ENCODE measurements at places on chromosomes 11 and 22.

GRCh38 chr11:70786021-70786665 lies 387.8 kb downstream of the CTTN start:
- DNase-seq = no peak

GRCh38 chr22:17434856-17435255 lies 65.6 kb downstream of the CECR2 start:
- DNase-seq = no peak

DNA sequence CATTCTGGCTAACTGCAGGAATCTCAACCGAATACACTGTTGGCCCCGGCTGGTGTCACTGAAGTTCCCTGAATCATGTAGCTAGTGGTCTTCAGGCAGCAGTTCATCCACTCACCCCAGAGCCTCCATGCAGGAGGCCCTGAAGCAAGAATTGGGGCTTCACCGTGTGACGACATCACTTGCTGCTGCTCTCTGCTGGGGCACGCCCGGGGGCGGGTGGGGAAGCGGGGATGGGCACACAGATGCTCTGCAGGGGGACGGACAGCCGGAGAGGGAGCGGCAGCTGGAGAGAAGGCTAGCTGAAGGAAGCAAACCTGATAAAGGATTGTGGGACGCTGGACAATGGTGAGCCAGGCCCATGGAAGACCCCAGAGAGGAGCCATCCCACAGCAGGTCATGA lies 17.0 kb downstream of the B3GAT1 start:
- DNase-seq = no peak

DNA sequence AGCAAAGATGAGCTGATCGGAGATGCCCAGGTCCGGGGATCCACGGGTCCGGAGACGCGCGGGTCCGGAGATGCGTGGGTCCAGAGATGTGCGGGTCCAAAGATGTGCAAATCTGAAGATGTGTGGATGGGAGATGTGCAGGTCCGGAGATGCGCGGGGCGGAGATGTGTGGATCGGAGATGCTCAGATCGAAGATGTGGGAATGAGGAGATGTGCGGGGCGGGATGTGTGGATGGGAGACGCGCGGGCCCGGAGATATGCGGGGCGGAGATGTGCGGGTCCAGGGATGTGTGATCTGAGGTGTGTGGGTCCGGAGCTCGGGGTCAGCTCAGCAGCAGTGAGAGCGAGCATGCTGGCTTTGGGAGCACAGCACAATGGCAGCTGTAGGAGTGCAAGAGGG lies 35.5 kb downstream of the CDPF1 start:
- DNase-seq = no peak

DNA sequence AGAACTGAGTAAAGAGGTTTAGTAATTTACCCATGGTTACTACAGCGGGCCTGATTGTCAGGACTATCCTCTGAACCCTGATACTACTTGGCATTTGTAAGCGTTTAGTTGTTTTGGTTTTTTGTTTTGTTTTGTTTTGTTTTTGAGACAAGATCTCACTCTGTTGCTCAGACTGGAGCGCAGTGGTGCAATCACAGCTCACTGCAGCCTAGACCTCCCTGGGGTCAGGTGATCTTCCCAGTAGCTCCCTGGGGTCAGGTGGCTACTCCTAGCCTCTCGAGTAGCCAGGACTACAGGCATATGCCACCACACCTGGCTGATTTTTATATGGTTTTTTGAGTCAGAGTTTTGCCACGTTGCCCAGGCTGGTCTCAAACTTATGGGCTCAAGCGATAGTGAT lies 118.6 kb downstream of the WNT11 start:
- no peak for DNase-seq

- DNase-seq = no peak
These were observed 17.9 kb downstream of the RAB38 start for GRCh38 chr11:88157370-88157769.

DNA sequence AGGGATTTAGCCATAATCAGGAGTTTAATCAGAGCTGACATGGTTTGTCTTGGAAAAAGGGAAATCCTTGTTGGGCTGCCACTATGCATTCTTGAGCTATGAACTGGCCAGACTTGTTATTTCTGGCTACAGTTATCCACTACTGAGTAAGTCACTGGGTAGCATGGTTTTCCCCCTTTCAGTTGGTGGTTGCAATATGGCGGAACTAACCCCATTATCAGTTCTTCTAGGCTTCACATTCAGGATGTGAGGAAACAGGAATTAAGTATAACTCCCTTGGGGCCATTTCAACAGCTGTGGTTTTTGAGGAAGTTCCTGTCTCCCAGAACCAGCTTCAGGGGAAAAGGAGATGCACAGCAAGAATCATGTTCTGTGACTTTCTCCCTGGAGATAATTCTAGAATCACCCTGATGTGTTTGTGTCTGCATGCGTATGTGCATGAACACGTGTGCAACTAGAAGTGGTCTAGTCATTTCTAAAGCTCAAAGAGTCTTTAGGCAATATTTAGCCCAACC lies 103.0 kb upstream of the CD44 start:
- DNase-seq = no peak

DNA sequence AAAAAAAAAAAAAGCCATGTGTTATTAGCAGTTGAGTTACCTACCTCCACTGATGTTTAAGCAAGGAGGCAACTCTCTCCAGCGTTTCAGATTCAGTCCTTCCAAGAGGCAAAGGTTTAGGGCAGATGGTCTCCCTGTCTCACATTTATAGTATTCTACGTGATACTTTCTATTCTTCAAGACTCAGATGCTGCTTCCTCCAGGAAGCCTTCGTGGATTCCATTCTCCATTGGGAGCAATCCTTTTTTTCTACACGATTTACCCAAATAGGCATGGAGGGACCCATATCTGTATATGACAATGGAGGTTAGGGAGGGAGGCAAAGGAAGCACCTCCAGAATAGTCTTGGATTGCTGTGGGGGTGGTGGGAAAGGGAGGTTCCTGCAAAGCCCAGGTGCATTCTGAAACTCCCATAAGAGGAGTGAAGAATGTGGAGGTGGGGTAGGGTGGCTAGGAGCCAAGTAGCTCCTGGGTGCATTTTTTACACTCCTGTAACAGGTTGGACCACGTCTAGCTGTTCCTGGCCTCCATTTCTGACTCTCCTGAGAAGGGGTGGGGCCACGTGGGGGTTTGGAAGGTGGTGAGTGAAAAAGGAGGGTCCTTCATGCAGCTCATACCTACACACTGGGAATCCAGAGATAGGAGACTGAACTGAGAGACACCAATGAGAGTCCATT lies 16.2 kb downstream of the YPEL4 start:
- DNase-seq = no peak

- no peak for DNase-seq
These were observed 5.1 kb downstream of the PRAME start for GRCh38 chr22:22553735-22554586.

DNA sequence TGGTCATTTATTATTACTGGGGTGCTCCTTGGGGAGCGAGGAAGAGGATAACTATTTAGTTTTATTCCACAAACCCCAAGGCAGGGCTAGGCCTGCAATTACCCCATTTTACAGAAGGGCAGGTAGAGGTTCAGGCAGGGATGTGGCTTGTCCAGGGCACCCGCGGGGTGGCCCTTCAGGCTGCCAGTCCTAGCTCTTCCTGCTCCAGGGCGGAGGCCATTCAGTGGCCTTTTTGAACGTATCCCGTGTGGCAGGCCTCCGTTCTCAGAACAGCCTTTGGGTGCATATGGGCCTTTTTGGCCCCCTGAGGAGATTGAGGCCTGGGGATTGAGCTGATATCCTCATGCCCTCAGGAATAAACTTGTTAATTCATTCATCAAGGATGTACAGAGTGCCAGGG lies 66.2 kb downstream of the MPPED1 start:
- DNase-seq = no peak

GRCh38 chr22:46043816-46044620 lies 67.1 kb upstream of the WNT7B start:
- no peak for DNase-seq

DNA sequence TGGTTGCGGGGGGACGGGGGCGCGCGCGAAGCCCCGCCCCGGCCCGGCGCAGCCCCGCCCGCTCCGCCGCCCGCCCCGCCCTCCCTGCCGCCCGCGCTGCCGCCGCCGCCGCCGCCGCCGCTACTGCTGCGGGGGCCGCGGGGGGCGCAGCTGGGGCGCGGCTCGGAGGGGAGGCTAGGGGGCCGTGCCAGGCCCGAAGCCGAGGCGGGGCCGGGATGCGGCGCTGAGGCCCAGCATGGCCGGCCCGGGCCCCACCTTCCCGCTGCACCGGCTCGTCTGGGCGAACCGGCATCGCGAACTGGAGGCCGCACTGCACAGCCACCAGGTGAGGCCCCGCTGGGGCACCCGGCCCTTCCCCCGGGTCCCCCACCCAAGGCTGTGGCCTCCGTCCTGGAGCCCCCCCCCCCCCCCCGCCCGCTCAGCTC lies at the start of gene ANKRD13D:
TSS of gene ANKRD13D (plus strand) at position 78 of the 425 bp plus-strand sequence. CDS start at position 236, 158 bp downstream.
- no peak for DNase-seq

GRCh38 chr11:126459691-126460281 lies 104.3 kb downstream of the ST3GAL4 start:
- no peak for DNase-seq

GRCh38 chr11:80529726-80530125 lies 1088.9 kb upstream of the TENM4 start:
- DNase-seq = no peak

GRCh38 chr11:107669893-107670601 lies 41.8 kb downstream of the SLN start:
- no peak for DNase-seq

- DNase-seq = no peak
These were observed 17.6 kb upstream of the NCR3LG1 start for GRCh38 chr11:17333799-17334586.

- no peak for DNase-seq
These were observed 7.3 kb downstream of the PDGFB start for GRCh38 chr22:39237318-39238100.

GRCh38 chr11:80960381-80961029 lies 1519.7 kb upstream of the TENM4 start:
- DNase-seq = no peak

DNA sequence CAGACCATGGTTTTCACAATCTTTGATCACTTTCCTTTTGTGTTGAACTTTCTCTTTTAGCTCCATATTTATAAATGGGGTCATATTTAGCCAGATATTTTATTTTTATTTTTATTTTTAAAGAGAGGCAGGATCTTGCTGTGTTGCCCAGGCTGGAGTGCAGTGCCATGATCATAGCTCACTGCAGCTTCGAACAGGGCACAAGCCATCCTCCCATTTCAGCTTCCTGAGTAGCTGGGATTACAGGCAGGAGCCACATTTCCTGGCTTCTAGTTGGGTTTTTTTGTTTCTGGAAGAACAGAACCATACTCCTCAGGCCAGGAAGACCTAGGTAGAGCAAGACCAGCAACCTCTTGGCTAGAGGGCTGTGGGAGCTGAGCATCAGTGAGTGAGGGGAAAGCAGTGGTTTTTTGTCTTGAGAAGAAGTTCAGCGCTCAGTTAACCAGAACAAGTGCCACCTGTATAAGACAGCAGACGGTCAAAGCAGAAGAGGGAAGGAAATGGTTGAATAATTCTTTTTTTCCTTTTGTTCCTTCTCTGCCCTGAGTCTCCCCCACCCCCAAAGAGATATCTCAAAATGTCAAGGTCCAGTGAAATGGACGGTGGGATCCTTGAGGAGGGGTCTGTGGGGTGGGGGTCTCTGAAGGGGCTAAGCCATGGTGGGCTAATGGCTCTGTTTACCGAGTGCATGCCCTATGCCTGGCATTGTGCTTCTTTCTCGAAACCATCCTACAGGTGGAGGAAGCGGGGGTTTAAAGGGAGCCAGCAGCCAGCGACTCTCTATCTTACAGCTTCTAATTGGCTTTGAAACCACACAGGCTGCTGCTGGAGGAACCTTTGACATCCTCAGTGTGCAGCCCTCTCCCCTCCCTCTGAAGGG lies 63.0 kb downstream of the PTPRJ start:
- no peak for DNase-seq

DNA sequence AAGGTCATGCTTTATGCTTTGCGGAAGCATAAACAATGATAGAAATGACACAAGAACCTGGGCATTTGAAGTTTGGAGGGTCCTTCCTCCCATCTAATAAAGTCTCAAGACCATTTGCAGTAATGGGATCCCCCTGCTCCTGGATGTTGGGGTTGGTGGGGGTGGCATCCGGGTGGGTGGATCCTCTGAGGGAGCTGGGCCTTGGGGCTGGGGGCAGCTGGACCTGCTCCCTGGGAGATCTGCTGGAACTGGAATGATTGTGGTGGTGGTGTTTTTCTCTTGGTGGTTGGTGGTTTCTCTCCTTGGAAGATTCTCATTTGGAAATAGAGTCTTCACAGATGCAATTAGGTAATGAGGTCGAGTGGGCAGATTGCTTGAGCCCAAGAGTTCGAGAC lies 2.2 kb upstream of the NAP1L4 start:
- DNase-seq = no peak

DNA sequence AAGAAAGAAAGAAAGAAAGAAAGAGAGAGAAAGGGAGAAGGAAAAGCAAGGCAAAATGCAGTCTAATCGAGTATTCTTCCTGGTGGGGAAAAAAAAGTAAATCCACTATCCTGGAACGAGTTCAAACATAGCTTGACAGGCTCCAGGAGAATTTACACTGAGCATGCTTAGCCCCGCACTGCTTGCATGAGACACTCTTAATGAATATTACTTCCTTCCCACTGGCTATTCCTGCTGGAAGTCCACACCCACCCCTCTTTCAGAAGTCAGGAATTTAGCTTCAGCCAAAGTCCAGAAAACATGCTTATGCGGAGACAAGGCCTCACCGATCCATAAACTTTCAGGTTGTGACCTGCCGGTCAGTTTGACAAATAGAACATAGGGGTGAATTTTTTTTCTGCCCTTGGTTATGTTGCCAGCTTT lies 251.8 kb upstream of the BLID start:
- no peak for DNase-seq

DNA sequence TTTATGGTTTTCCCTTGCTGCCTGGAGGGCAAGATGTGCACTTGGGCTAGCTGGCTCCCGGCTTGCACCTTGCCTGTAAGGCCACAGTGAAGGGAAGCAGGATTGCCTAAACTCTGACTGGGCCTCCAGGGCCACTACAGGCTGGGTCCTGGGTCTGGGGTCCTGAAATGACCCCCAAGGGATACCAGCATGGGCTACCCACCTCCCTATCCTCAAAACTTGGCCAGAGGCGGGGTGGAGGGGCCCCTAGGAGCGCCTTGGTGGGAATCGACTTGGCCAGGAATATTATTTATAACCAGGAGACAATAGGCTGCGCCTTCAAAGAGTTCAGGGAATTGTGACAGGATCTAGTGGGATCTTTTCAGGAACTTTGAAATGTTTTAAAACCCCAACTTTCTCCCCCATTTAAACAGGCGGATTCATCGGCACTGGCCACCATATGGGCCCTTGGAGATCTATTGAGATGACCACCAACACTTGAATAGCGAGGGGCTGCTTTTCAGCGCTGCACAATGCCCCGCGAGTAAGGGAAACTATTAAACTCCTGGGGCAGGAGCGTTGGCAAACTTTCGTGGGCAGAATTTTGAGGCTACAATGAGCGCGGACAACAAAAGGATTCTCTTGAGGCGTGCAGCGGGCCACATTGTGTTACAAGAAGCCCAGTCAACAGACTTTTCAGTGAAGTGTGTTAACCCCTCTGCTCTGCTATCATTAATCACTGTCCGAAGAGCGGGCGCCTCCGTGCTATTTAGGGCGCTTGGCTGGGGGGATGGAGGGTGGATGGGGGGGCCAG lies 15.2 kb downstream of the PAX6 start:
- no peak for DNase-seq

Data from GM12891 (cell line).